ENCODE measurements at places on chromosomes 2 and 18.
A peak's percentile ranks its signal among the peaks of the same experiment; 100 is the strongest.

DNA sequence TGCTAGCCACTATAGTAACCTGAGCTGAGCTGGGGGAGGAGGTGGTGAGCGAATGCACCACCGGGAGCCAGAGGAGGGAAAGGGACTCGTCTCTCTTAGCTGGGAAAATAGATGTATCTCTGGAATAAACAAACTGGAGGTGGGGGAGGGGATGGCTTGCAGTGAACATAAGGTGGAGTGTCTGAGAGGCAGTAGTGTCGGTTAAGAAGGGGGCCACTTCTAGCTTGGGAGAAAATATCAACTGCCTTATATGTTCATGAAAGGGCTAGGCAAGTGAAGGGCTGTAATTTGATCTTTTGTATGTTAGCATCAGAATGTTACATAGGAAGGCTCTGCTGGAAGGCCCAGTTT, 2.2 kb downstream of the SETBP1 start:
- no peaks in the 10 kb centered on the region for H3K36me3 ChIP-seq
- no peak overlapping the region for H3K27ac ChIP-seq
- H3K4me3 ChIP-seq: no peak overlapping the region
- no peak for DNase-seq
- H3K27me3 ChIP-seq: no peaks in the 10 kb centered on the region

DNA sequence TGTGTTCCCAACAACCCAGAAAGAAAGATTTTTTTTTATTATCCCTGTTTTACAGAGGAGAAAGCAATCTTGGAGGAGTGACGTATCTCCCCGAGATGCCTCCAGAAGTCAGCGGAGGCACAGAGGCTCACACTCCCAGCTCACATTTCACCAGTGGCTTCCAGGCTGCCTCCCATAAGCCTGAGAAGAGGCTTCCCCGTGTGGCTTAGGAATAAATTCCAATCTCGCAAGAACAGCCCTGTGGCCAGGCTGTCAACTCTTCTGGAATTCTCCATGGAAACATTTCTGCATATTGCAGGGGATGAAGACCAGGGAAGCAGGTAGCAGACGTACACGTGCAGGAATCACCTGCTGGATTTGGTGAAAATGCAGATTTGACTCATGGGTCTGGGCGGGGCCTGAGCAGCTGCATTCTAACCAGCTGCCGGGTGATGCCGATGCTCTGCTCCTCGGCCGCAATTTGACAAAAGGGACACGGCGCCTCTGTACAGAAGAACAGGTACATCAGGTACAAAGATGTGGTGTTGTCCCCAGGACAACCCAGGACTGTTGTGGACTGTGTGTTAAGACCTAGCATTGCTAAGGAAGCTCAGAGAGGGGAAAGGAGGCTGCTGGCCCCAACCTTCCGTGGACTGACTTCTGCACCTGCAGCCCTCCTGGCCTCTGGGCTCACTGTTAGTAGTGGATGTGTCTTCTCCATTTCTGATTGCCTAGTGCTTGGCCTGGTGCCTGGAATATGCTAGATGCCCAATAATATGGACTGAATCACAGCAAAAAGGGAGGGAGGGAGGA, 114.2 kb upstream of the ID2 start:
- no peaks in the 10 kb centered on the region for H3K27me3 ChIP-seq
- no peaks in the 10 kb centered on the region for H3K36me3 ChIP-seq
- H3K4me1 ChIP-seq: no peaks in the 10 kb centered on the region
- no peak overlapping the region for H3K27ac ChIP-seq
- DNase-seq: no peak

DNA sequence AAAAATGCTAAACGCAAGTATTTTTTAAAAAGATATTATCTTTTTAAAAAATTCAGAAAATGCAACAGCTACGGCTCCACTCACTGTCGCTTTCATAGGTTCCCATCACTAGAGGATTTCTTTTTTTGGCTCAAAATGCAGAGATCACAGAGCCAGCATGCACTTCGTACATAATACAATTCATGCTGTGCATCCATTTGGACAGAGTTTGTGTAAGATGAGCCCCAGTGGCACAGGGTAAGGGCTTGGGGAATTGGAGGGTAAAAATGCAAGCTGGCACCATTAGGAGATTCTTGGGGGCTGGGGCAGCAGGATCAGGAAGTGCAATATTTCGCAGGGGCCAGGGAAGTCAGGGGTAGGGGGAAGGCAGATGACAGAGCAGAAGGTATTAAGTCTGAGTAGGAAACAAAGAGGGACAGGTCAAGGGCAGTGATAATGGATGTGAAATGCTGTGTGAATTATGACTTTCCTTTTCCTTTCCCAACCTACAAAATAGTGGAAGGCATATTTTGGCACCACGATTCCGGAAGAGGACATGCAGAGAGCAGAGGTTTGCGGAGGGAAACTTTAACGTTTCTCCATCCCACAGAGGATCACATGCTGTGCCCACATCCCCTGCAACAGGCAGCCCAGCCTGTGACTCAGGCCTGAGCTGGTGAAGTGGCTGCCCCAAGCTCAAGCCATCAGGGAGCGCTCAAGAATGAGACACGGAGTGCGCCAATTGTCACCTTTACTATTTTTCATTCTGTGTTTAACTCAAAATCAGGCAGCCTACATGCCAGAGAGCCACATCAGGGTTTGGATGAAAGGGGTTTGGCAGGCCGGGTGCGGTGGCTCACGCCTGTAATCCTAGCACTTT, 4.7 kb downstream of the CAPG start:
- no peak for DNase-seq
- peaks cover 16% of the 10 kb centered on the region for H3K4me1 ChIP-seq
- H3K27ac ChIP-seq: peak overlapping the region; percentile 26
- no peak overlapping the region for H3K4me3 ChIP-seq
- H3K36me3 ChIP-seq: peaks cover 46% of the 10 kb centered on the region

DNA sequence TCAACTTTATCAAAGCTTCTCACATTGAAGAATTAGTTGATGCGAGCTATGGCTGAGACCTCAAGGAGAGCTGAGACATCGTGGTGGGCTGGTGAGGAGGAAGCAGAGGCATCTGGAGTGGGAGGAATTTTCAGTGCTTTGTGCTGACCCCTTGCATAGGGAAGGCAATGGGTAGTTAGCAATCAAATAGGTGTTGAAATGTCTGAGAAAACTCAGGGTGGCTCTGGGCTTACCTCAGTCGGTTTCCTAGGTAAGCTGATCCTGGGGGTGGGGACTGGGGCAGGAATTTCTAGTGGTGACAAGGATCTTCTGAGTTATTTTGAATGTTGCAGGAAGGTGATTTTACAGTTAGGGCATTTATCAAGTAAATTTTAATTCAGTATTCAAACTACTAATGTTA, 20.7 kb upstream of the DPP10 start:
- H3K4me3 ChIP-seq: no peak overlapping the region
- H3K36me3 ChIP-seq: no peaks in the 10 kb centered on the region
- no peaks in the 10 kb centered on the region for H3K4me1 ChIP-seq
- no peak for DNase-seq
- no peak overlapping the region for H3K27ac ChIP-seq
- H3K27me3 ChIP-seq: peaks cover 25% of the 10 kb centered on the region

GRCh38 chr2:30359644-30360167, 87.3 kb upstream of the LCLAT1 start:
- H3K27me3 ChIP-seq: no peaks in the 10 kb centered on the region
- H3K4me1 ChIP-seq: peaks cover 6% of the 10 kb centered on the region
- H3K27ac ChIP-seq: no peak overlapping the region
- no peak overlapping the region for H3K4me3 ChIP-seq
- no peak for DNase-seq

- H3K36me3 ChIP-seq: peaks cover 5% of the 10 kb centered on the region
- H3K4me3 ChIP-seq: peak overlapping the region; percentile 62
- H3K27ac ChIP-seq: peak overlapping the region; percentile 96
- peak; percentile 83 for DNase-seq
- H3K27me3 ChIP-seq: no peaks in the 10 kb centered on the region
- peaks cover 66% of the 10 kb centered on the region for H3K4me1 ChIP-seq
Measured at GRCh38 chr2:108587621-108588020, 53.4 kb downstream of the LIMS1 start.

DNA sequence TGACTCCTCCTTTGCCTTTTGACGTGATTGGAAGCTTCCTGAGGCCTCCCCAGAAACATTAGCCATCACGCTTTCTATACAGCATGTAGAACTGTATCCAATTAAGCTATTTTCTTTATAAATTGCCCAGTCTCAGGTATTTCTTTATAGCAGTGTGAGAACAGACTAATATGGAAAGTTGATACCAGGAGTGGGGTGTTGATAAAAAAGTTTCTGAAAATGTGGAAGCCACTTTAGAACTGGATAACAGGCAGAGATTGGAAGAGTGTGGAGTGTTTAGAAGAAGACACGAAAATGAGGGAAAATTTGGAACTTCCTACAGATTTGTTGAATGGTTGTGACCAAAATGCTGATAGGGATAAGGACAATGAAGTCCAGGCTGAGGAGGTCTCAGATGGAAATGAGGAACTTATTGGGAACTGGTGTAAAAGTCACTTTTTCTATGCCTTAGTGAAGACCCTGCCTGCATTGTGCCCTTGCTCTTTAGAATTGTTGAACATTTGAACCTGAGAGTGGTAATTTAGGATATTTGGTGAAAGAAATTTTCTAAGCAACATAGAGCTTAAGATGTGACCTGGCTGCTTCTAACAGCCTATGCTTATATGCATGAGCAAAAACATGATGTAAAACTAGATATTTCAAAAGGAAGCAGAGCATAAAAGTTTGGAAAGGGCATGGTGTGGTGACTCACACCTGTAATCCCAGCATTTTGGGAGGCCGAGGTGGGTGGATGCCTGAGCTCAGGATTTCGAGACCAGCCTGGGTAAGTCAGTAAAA, 969.7 kb downstream of the DSC3 start:
- no peaks in the 10 kb centered on the region for H3K4me1 ChIP-seq
- H3K4me3 ChIP-seq: no peak overlapping the region
- no peak overlapping the region for H3K27ac ChIP-seq
- DNase-seq: no peak

DNA sequence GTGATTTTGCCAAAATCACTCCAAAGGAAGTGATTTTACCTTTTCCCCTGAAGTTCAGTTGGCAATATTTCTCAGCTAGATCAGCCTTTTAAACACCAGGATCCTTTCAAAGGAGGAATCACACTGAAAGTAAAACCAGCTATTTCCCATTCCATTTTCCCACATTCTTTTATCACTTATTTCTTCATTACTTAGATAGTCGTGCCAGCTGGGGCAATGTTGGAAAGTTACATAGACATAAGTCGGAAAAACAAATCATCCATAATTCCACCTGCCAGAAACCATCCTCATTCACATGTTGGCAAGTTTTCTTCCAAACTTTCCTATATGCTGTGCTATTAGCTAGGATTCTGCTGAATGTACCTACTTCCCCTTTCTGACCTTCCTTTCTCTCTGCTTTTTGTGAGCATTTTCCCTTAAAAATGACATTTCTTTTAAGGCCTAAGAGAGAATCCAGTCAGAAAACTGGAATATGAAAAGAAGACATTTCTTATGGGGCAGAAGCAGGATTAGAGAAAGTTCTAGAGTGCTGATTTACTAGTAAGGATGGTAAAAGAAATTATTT, 170.0 kb upstream of the STK17B start:
- H3K27ac ChIP-seq: no peak overlapping the region
- H3K4me3 ChIP-seq: no peak overlapping the region
- DNase-seq: no peak
- H3K27me3 ChIP-seq: no peaks in the 10 kb centered on the region

GRCh38 chr2:182822733-182823132, 43.7 kb downstream of the FRZB start:
- no peak for DNase-seq
- H3K4me3 ChIP-seq: no peak overlapping the region
- no peaks in the 10 kb centered on the region for H3K27me3 ChIP-seq
- no peaks in the 10 kb centered on the region for H3K36me3 ChIP-seq

DNA sequence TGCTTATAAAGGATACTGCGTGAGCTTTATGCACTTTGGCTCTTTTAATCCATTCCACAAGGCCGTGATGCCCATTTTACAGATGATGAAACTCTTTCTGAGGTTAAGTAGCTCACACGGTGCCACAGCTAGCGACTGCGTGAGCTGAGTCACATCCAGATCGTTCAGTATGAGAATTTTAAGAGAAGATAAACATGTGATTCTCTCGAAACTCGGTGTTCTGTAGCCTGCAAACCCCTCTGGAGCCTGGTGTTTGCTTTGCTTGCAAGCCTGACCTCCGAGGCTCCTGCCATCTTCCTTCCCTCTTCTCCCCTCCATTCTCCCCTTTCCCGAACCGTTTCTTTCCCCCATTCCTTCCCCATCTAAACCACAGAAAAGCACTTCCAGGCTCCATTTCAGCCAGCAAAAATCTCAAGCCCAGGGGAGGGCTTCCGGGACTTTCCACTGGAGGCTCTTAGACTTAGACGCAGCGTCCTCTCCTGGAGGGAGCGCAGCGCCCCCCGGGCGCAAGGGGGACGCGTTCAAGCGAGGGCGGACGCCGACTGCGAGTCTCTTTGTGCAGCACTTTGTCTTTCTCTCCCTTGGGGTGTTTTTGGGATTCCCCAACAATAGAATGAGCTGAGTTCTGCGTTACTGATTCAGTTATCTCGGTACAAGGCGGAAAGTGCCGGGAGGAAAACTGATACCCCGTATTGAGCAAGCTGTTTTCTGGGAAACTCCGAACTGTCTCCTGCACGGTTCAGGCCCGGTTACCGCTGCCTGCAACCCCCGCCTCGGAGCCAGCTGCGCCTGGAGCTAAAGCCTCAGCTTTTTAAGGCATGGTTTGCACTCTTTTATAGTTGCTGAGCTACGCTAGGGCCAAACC, 38.0 kb downstream of the CYP1B1 start:
- H3K4me1 ChIP-seq: no peaks in the 10 kb centered on the region
- no peaks in the 10 kb centered on the region for H3K36me3 ChIP-seq
- H3K27me3 ChIP-seq: peaks cover 32% of the 10 kb centered on the region
- H3K4me3 ChIP-seq: no peak overlapping the region
- DNase-seq: no peak

- no peaks in the 10 kb centered on the region for H3K27me3 ChIP-seq
- peaks cover 41% of the 10 kb centered on the region for H3K4me1 ChIP-seq
- H3K27ac ChIP-seq: peak overlapping the region; percentile 25
- peak overlapping the region; percentile 11 for H3K4me3 ChIP-seq
- no peaks in the 10 kb centered on the region for H3K36me3 ChIP-seq
- DNase-seq: peak; percentile 82
Measured at GRCh38 chr2:157441072-157441454, 2.8 kb downstream of the CYTIP start.

Data from MCF 10A (cell line).